GM23338 (cell line): ENCODE measurements at places on chromosomes 5 and 9. TPM values are rescaled to one million over a fixed set of nuclear protein-coding genes. Genes with fewer than 3 reads are reported as not detected.

The LIX1 gene
- polyA plus RNA-seq: 0.13 and 0.16 TPM in 2 replicates

The CNTNAP3 gene
- 2.6 and 3.1 TPM in 2 replicates for polyA plus RNA-seq

The TRIM14 gene
- 14.9 and 17.2 TPM in 2 replicates for polyA plus RNA-seq

The PCDHGC5 gene
- 0.16 TPM in 1 of 2 replicates, not detected in the other for polyA plus RNA-seq

The MOB3B gene
- 7.6 and 8.1 TPM in 2 replicates for polyA plus RNA-seq

The STC2 gene
- polyA plus RNA-seq: 25.4 and 27.3 TPM in 2 replicates

The SLCO6A1 gene
- polyA plus RNA-seq: 0.34 and 1.0 TPM in 2 replicates

The FAM153A gene
- not detected in 2 replicates for polyA plus RNA-seq

The TPM2 gene
- polyA plus RNA-seq: 488 and 540 TPM in 2 replicates

The ZDHHC11 gene
- 5.1 and 8.0 TPM in 2 replicates for polyA plus RNA-seq

The KYAT1 gene
- 23.0 and 26.1 TPM in 2 replicates for polyA plus RNA-seq
